GM12891 (cell line): ENCODE measurements at places on chromosomes 5 and 9.
A peak's percentile ranks its signal among the peaks of the same experiment; 100 is the strongest.

DNA sequence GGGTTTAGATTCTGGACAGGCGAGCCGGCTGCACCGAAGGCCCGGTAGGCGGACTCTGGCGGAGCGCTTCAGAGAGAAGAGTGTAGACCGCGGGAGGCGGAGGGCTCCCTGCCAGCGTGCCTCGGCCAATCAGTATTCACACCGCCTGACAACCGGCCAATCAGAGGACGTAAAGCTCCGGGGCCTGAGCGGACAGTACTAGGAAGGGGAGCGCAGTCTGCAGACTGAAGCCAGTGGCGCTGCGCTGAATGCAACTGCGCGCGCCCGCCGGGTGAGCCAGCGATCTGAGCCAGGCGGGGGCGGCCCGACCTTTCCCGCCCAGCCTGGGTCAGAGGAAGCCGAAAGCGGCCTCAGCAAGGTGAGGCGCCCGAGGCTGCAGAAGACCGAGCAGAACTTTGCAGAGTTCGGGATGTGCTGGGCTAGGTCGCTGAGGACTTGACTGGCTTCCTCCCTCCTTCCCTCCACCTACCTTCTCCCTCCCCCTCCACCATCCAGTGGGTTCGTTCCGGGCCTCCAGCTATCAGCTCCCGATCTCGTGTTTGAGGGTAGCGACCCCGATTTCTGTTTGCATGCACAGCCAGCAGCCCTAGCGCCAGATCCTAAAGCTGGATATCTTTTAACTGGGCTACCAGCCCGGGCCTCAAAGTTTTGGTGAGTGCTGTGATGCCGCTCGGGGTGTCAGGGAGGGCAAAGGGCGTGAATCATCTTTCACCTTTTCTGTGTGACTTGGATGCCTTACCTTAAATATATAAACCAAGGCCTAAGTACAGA is at the start of gene DMRT2:
DMRT2 (plus strand) TSS at position 233 of the 771 bp plus-strand sequence. CDS start 1,257 bp downstream, outside the sequence.
- DNase-seq = no peak

GRCh38 chr5:169711551-169712225 is 74.6 kb downstream of the DOCK2 start:
- no peak for DNase-seq

- DNase-seq = no peak
These were observed 4.1 kb upstream of the DNAJB5 start for GRCh38 chr9:34985311-34985899.

DNA sequence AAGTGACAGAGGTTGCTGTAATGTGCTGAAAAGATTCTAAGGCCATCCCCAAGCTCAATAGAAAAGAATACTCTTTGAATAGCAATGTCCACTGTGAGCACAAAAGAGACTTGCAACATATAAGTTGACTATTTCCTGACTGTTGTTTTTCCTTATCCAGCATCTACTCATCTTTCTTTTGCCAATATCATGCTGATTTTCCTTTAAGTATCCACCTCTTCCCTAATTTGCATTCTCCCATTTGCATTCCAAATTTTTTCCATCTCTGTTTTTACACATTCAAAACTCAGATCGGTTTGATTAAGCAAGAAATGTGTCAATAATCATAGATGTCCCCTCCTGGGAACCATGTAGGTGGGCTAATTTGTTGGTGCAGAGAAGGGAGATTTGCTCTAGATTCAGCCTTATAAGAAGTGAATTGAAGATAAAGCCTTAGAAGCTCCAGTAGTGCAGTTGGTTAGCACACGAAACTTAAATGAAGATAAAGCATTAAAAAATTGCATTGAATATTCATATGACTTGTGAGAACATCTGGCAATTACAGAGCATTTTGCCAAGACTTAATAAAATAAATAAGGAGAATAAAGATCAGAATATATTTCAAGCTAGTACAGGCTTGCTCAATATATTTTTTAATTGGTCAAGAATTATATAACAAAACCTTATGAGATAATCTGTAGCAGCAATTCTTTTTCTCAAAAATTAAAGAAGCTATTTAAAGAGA is 267.6 kb downstream of the TMEM167A start:
- no peak for DNase-seq

- no peak for DNase-seq
These were observed 44.6 kb upstream of the ALDH1B1 start for GRCh38 chr9:38347946-38348345.

- no peak for DNase-seq
These were observed 87.1 kb downstream of the OSTF1 start for GRCh38 chr9:75175395-75175794.

DNA sequence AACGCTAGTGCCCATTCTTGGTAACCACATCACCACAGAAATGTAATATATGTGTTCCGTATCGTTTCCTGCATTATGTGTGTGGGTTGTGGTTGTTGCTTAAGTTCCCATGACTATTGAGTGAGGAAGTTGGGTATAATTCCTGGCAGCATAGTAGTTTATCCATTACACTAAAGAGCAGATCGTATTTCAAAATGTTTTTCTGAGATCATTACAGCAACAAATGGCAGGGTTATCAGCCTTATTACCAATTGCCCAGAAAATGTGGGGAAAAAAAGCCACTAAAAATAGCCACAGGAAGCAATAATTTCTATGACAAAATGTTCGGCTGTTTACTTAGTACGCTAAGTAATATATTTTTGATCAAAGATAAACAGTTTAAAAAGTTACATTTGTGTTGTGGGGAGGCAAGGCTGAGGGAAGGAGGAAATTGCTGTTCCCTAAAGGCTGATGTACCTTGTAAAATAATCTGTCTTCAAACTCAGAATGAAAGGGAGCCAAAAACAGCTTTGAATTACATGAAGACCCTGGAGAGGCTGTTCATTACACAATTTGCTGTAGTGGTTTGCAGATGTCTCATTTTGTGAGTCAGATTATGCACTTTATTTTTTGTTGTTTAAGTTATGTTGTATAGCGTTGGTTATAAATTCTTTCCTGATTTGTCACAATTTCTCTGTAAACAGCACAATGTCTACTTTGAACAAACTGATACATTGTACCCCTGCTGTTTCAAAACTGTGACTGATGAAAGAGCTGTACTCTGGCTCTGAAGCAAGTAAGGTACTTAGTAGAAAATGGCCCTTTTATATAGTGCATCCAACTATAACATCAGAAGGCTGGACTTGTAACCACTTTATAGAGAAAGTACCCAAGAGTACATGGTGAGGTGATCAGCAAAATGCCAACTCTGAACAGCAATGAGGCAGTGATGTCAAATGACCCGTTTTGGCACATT is 1028.5 kb downstream of the NR2F1-AS1 start:
- no peak for DNase-seq

DNA sequence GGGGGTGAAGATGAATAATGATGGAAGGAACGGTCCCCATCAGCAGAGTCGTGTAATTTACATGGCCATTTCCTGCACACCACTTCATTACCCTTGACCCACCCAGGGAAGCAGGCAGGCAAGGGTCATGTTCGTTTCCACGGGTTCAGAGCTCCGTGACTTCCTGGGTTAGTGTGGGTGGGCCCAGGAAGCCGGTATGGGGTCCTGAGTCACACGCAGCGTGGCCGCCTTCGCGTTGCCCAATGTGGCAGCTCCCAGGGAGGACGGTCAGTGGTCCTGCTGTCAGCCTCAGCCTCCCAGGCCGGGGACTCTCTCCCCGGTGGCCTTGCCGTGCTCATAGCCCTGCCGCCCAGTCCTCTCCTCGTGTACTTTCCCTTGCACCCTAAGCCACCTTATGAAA is 5.1 kb upstream of the TERT start:
- DNase-seq = no peak

GRCh38 chr9:120655005-120655622 is 59.2 kb downstream of the MEGF9 start:
- no peak for DNase-seq

- DNase-seq = peak; percentile 54
These were observed at the start of gene FAM174A for GRCh38 chr5:100535060-100536005. TSS of gene FAM174A (plus strand) at chr5:100535374. CDS start at chr5:100535531, 157 bp downstream.

- DNase-seq = no peak
These were observed 199.5 kb downstream of the NXNL2 start for GRCh38 chr9:88734527-88734926.

- DNase-seq = no peak
These were observed 51.1 kb downstream of the STARD4 start for GRCh38 chr5:111461255-111461671.

GRCh38 chr5:127969002-127969401 is 114.6 kb upstream of the SLC12A2 start:
- DNase-seq = no peak

DNA sequence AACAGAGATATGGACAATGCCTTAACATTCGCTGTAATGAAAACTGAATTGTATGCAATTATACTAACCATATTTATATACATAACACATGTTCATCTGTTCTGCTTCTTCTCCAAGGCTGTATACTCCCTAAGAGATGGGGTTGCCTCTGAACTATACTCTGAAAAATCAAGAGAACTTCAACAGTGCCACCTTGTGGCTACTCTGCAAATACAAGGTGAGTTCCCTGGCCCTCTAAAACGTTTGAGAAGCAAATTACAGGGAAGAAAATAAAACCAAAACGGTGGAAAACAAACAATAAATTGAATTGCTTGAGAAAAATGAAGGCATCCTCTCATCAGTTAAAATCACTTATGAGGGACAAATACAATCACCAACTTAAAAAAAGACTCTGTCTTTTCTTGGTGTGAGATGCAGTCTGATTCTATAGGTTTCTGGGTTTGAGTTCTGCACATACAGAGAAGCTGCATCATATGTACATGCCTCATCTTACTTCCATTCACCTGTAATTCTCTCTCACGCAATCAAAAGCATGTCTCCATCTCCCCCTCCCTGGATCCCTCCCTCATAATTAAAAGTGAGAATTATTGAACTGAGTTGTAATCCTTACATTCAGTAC is 98.6 kb downstream of the FBXW11 start:
- DNase-seq = no peak

GRCh38 chr9:136609838-136610311 is 52.8 kb upstream of the EGFL7 start:
- no peak for DNase-seq

DNA sequence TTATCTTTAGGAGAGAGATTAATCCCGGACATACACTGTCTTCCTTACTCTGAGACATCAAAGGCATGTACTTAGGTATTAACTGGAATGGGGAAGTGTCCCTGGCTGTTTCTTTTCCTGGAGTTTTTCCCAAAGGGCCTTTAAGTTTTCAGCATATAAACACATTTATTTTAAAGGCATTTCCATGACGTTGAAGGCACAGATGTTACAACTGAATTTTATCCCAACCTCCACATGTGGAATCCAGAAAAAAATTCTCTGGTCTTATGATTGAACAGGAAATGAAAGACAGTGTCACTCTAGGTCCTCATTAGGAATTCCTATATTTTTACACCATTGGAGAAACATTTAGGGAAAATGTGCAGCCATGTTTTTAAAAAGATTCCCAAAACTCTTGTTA is 41.6 kb upstream of the SHOC1 start:
- no peak for DNase-seq

- no peak for DNase-seq
These were observed 260.7 kb upstream of the ARRDC3 start for GRCh38 chr5:91643797-91644196.

DNA sequence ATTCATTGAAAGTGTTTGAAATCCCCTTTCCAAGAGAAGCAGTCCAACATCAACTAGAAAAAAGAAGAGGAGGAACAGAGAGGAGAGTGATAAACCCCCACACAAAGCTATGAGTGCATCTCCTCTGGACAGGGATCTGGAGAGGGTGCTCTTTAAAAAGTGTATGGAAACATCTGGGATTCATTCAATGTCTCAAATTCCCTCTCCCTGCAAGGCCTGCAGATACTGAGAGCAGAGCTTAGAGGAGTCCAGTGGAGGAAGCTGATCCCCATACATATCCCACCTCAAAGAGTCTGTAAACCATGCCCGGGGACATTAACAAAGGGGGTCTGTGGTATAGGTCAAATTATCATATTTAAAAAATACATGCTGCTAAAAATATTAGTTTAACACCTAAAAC is 2.2 kb downstream of the SPOCK1 start:
- DNase-seq = no peak

- no peak for DNase-seq
These were observed 1.2 kb upstream of the ADAMTS6 start for GRCh38 chr5:65482736-65483545.
